ENCODE measurements at places on chromosomes 12 and 14.
A peak's percentile ranks its signal among the peaks of the same experiment; 100 is the strongest.

DNA sequence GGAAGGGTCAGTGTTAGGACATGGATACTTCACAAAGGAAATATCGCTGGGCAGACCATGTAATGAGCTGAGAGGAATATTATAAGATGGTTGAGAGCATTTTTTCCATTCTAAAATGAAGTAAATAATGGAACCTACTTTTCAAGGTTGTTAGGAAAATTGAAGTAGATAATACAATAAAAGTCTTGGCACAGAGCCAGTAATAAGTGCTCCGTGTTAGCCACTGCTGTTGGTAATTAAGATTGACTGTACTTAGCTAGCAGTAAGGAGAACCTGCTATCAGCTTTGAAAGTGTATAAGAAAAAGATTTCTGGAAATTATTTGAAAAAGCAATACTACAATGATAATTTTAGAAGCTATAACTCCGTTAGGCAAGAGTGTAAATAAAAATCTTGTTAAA, 77.6 kb downstream of the SCAF11 start:
- DNase-seq = no peak
- peaks cover 8% of the 10 kb centered on the region for H3K4me1 ChIP-seq
- H3K27ac ChIP-seq = no peak overlapping the region

- H3K27ac ChIP-seq = peak overlapping the region; percentile 78
- H3K4me3 ChIP-seq = peak overlapping the region; percentile 53
- peaks cover 33% of the 10 kb centered on the region for H3K36me3 ChIP-seq
- H3K4me1 ChIP-seq = peaks cover 49% of the 10 kb centered on the region
- H3K27me3 ChIP-seq = no peaks in the 10 kb centered on the region
Measured at GRCh38 chr14:55136885-55137786, 8.1 kb downstream of the LGALS3 start.

GRCh38 chr12:89960607-89961394, 252.2 kb upstream of the ATP2B1 start:
- no peaks in the 10 kb centered on the region for H3K36me3 ChIP-seq
- H3K27me3 ChIP-seq = no peaks in the 10 kb centered on the region
- DNase-seq = no peak

DNA sequence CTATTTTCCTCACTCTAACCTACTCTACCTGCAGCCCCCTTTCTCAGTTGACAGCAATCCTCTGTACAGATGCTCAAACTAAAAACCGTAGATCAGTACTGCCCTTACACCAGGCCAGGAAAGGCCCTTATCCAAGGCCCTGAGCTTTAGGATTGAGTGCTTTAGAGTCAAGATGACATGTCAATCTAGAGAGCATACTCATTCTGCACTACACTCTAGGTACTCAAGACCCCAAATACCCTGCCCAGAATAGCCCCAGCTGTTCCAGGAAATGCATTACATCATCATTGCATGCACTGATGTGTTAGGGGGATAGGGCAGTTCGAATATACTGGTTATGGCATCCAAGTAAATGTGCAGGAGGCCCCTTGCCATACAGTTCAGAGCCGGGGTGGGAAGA, 3.5 kb upstream of the PHLDA1 start:
- H3K36me3 ChIP-seq = no peaks in the 10 kb centered on the region
- no peaks in the 10 kb centered on the region for H3K27me3 ChIP-seq
- DNase-seq = no peak
- no peak overlapping the region for H3K4me3 ChIP-seq

- H3K27ac ChIP-seq = no peak overlapping the region
- H3K27me3 ChIP-seq = no peaks in the 10 kb centered on the region
Measured at GRCh38 chr12:52058631-52059361, 7.6 kb downstream of the NR4A1 start.

DNA sequence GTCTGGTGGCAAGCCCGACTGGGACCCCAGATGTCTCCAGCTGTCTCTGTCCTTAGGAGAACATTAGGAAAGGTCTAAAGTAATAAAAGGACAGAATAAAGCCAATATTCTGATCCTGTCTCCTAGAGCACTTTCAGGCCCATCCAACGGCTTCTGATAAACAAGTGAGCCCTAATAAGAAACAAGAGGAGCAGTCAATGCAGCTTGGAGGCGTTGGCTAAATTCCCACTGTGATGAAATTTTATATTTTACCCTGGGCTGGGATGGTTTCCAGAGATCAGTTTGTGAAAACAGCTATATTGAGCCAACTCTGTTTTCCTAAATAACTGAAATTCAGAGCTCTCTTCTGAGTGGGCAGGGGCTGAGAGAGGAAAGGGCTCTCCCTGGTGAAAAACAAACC, 55.5 kb upstream of the SRRM4 start:
- H3K27me3 ChIP-seq = no peaks in the 10 kb centered on the region
- no peaks in the 10 kb centered on the region for H3K4me1 ChIP-seq
- H3K36me3 ChIP-seq = no peaks in the 10 kb centered on the region
- no peak overlapping the region for H3K4me3 ChIP-seq
- no peak for DNase-seq
- no peak overlapping the region for H3K27ac ChIP-seq

DNA sequence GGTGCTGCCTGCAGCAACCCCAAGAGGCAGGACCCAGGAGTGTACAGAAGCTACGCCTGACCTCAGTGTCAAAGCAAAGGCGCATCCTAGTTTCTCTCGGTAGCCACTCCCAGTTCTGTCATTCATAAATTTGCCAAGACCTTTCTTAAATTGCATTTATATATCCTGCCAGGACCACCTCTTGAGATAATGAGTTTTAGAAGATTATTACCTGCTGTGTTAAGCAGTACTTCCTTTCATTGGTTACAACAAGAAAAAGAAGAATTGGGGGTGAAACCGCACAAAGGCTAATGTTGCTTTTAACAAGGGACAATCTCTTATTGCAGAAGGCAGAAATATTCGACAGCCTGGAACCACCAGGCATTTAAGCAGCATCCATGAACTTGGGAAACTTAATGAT, 57.8 kb downstream of the CIT start:
- DNase-seq = no peak
- H3K4me1 ChIP-seq = no peaks in the 10 kb centered on the region
- no peak overlapping the region for H3K27ac ChIP-seq
- no peaks in the 10 kb centered on the region for H3K36me3 ChIP-seq

DNA sequence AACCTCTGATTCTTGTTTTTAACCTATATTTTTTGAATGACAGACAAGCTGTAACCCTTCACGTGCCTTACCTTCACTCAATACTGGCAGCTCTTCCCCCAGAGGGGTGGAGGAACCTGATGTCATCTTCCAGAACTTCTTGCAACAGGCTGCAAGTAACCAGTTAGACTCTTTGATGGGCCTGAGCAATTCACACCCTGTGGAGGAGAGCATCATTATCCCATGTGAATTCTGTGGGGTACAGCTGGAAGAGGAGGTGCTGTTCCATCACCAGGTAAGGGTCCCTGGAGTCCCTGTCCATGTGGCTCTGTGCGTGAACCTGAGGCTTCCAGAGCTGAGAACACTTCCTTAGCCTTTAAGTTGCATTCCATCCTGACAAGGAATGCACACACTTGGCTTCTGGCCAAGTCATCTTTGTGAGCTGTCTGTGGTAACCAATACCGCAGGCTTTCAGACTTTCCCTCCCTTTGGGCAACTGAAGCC, 22.7 kb downstream of the TRAFD1 start:
- H3K27me3 ChIP-seq = no peaks in the 10 kb centered on the region
- H3K27ac ChIP-seq = no peak overlapping the region
- peaks cover 74% of the 10 kb centered on the region for H3K36me3 ChIP-seq
- no peak overlapping the region for H3K4me3 ChIP-seq
- DNase-seq = no peak
- no peaks in the 10 kb centered on the region for H3K4me1 ChIP-seq

DNA sequence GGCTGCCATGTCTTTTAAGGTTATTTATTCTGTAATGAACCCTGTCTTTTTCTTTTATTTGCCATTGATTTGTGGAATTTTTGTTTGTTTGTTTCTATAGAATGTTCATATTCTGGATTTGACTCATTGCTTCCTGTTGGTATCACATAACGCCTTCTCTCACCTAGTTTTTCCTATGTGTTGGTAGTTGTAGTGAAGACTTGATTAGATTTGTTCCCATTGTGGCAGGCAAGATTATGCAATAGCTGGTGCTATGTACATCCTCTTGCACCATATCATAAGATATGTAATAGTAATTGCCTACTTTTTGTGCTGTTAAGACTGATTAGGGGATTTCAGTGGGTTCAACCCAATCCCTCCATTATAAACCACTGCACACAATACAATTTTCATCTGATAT, 3.9 kb upstream of the KRT6B start:
- no peaks in the 10 kb centered on the region for H3K4me1 ChIP-seq
- no peaks in the 10 kb centered on the region for H3K27me3 ChIP-seq
- H3K4me3 ChIP-seq = no peak overlapping the region
- H3K27ac ChIP-seq = no peak overlapping the region
- no peaks in the 10 kb centered on the region for H3K36me3 ChIP-seq
- no peak for DNase-seq

- H3K36me3 ChIP-seq = no peaks in the 10 kb centered on the region
- H3K27ac ChIP-seq = no peak overlapping the region
- no peak for DNase-seq
- H3K4me3 ChIP-seq = no peak overlapping the region
- H3K4me1 ChIP-seq = no peaks in the 10 kb centered on the region
Measured at GRCh38 chr12:121647-122046, 55.1 kb downstream of the IQSEC3 start.

DNA sequence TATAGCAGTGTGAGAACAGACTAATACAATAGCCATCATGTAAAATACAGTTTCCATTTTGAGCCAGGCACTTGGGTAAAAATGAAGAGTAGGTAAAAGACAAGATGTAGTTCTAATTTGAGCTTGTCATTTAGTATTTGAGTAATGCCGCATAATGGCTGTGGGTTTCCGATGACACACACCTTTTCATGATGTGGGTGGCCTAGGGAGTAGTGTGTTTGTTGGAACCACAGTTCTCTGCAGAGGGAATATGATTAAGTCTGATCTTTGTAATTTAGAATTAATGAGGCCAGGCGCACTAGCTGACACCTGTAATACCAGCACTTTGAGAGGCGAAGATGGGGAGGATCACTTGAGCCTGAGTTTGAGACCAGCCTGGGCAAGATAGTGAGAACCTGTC, 61.8 kb downstream of the RCOR1 start:
- no peaks in the 10 kb centered on the region for H3K27me3 ChIP-seq
- DNase-seq = no peak
- H3K4me1 ChIP-seq = peaks cover 10% of the 10 kb centered on the region
- H3K27ac ChIP-seq = no peak overlapping the region

GRCh38 chr12:4506430-4506829, 32.3 kb upstream of the RAD51AP1 start:
- H3K27ac ChIP-seq = no peak overlapping the region
- H3K27me3 ChIP-seq = no peaks in the 10 kb centered on the region
- no peaks in the 10 kb centered on the region for H3K4me1 ChIP-seq
- peaks cover 24% of the 10 kb centered on the region for H3K36me3 ChIP-seq

DNA sequence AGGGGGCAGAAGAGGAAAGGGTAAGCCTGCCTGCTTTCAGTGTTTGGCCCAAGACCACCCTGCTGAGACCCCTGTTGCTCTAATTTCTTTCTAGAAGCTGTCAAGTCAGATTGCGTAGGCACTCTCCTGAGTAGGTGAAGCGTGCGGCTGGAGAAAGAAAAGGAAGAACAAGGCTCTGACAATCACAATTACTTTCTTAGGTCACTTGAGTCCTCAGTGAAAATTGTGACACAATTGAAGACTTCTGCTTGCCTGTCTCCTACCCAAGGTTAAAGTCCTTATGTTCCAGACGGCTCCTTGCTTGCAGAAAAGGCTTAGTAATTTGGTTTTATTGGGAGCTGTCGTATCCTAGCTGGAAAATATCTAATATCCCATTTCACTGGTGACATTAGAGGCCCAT, 721 bp upstream of the CTSG start:
- no peaks in the 10 kb centered on the region for H3K27me3 ChIP-seq
- H3K4me1 ChIP-seq = no peaks in the 10 kb centered on the region
- DNase-seq = no peak
- no peaks in the 10 kb centered on the region for H3K36me3 ChIP-seq
- no peak overlapping the region for H3K4me3 ChIP-seq
- no peak overlapping the region for H3K27ac ChIP-seq

DNA sequence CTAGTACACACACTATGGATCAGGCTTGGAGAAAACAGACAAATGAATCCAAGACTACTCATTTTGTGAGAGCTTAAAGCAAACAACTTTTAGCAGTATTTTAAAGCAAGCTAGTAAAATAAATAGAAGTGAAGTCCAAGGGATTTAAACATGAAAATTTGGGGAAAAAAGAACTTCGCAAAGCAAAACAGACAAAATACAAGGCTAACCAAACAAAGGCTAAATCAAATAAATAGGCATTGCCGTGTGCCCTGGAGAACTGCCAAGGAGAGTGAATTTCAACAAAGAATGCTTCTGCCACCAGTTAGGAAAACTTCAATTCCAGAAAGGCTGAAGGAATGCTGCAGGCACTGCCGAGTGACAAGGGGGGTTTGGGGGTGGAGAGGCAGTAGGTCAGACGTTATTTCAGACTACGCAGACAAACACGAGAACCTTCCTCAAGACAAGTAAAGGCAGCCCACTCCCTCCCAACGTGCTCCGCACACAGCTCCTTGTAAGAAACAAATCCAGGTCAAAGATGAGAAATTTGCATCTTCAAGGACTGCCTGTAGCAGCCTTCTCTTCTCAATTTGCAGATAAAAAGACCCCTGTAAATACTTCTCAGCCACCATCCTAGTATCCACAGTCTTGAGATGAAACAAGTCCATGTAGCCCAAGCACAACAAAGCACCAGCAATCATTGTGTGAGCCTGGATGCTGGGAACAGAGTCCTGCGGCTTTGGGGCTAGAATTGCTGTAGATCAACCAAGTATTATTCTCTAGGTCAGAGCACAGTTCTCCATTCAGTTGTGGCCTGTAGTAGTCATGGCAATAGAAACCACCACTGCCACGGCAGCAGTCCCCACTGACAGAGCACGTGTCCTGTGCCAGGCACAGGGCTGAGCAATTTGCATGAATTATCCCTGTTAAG, 43.3 kb downstream of the EFCAB11 start:
- H3K36me3 ChIP-seq = no peaks in the 10 kb centered on the region
- no peak for DNase-seq
- H3K27ac ChIP-seq = peak overlapping the region; percentile 49

DNA sequence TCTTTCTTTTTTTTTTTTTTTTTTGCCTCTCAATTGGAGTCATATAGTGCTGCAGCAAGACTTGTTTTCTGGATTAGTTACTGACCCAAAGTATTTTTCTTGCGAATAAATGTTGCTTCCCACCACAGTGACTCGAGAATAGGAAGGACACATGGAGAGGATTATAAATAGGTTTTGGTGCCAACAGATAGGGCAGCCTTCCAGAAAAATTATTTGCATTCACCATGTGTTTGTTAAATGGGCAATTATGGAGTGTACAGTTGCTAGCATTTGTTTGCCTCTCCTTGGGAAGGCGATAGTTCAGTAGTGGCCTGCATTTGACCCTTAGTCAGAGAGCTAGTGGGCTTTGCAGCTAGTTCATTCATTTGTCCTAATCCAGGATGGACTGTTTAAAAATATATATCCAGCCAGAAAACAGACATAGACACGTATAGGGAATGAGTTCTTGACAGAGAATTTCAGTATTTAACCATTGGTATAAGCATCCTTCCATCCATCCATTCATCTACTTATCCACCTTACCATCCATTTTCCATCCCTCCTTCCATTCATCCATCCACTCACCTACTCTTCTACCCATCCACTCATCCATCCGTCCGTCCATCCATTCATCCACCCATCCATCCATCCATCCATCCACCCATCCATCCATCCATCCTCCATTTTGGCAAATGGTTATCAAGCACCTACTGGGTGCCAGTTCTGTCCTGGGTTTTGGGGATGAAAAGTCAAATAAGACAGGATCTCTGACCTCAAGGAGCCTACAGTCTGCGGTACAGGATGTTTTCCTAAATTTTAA, 67.5 kb downstream of the CHST11 start:
- no peaks in the 10 kb centered on the region for H3K27me3 ChIP-seq
- H3K36me3 ChIP-seq = no peaks in the 10 kb centered on the region
- no peak overlapping the region for H3K4me3 ChIP-seq
- no peak overlapping the region for H3K27ac ChIP-seq
- H3K4me1 ChIP-seq = peaks cover 67% of the 10 kb centered on the region
- no peak for DNase-seq
